ENCODE measurements at places on chromosomes 4 and X. TPM values are rescaled to one million over a fixed set of nuclear protein-coding genes. Genes with fewer than 3 reads are reported as not detected.

CHRNA9 gene
- total RNA-seq = not detected

NAA11 gene
- not detected for total RNA-seq

TRPC5OS gene
- total RNA-seq = not detected

NKX6-1 gene
- total RNA-seq = not detected

EOLA1 gene
- 23.6 TPM for total RNA-seq

F11 gene
- not detected for total RNA-seq

MAGEB10 gene
- not detected for total RNA-seq

ARMCX4 gene
- total RNA-seq = 7.6 TPM

SMAD1 gene
- total RNA-seq = 9.8 TPM

IL9R gene
- total RNA-seq = not detected

EDA gene
- 17.5 TPM for total RNA-seq

UPF3B gene
- 3.6 TPM for total RNA-seq

CSAG3 gene
- not detected for total RNA-seq

SMIM31 gene
- total RNA-seq = not detected

SYNPO2 gene
- 94.4 TPM for total RNA-seq
